ENCODE measurements at places on chromosomes 12 and 14. TPM values are rescaled to one million over a fixed set of nuclear protein-coding genes. Genes with fewer than 3 reads are reported as not detected.

Gene ZNF705A
- not detected for total RNA-seq

Gene OTX2
- not detected for total RNA-seq

Gene TAS2R9
- total RNA-seq, result not detected

Gene HAL
- total RNA-seq, result not detected

Gene MIP
- not detected for total RNA-seq

Measured in esophagus muscularis mucosa (tissue), 4 donors.